Transverse colon (tissue), 4 donors: ENCODE measurements at places on chromosomes 5 and 9. TPM values are rescaled to one million over a fixed set of nuclear protein-coding genes. Genes with fewer than 3 reads are reported as not detected.

Gene MAML1
- 27.0 TPM for total RNA-seq

Gene SLC46A2
- total RNA-seq = not detected

Gene GPSM1
- 2.3 TPM for total RNA-seq

Gene LMX1B
- total RNA-seq = not detected

Gene NPR3
- total RNA-seq = 0.60 TPM

Gene SYNPO
- 38.1 TPM for total RNA-seq

Gene BASP1
- total RNA-seq = 1.5 TPM

Gene GPR21
- total RNA-seq = 3.0 TPM

Gene F2RL2
- total RNA-seq = 0.32 TPM

Gene ROPN1L
- total RNA-seq = 0.32 TPM

Gene GPR151
- total RNA-seq = not detected

Gene TMEFF1
- not detected for total RNA-seq

Gene BRINP1
- not detected for total RNA-seq

Gene SLC34A1
- total RNA-seq = not detected
